Activated CD8-positive, alpha-beta memory T cell treated with anti-CD3 and anti-CD28 coated beads for 1 hour (primary cell): ENCODE measurements at places on chromosomes 3 and 15.

- no peak for DNase-seq
Observed at GRCh38 chr3:37029516-37030163, 36.3 kb downstream of the MLH1 start.

DNA sequence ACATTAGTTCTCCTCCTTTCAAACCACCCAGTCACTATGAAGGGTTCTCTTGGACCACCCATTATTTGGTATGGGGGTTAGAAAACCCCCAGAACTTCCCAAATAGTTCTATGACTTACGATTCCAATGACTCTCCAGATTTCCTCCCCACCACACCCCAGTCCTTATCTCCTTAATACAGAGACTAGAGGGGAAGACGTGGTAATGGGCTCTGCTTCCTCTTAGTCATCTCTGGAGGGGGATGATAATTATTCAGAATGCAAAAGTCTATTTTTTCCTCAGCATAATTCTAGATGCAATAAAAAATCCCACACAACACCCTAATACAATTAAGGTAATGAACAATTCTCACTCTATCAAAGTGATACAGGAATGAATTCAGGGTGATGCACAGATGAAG, 48.9 kb upstream of the CFAP161 start:
- no peak for DNase-seq

- no peak for DNase-seq
Observed at GRCh38 chr3:184466413-184466960, 86.6 kb downstream of the CHRD start.

DNA sequence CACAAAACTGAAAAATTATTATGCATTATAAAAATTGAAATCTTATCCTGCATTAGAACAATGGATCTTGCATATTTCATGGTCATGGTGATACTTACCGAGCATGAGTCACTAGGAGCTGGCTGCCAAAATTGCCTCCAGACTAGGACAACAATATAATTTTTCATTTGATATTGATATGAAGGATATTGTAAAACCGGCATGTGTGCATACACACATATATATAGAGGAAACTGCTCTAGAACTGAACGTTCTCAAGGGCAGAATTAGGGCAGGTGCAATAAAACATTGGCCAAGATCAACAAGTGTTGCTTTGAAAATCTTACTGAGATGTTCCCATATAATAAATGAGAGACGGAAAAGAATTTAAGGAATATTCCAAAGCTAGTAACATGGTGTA, 319.4 kb upstream of the POU1F1 start:
- no peak for DNase-seq

DNA sequence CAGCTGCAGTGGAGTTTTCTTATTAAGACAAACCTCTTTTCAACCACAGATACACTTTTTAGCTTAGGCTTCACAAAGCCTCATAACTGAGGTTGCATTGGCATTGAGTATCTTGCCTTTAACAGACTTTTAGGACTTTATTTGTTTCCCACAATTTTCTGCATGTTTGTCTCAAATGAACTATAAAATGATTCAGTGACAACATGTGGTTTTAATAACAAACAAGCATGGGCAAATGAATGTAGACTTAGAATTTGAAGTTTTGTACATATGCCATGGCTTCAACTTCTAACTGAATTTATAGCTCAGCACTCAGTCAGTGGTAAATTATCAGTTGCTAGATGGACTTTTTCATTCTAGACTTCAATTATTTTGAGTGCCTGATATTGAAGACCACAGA, 101.6 kb downstream of the SLC25A26 start:
- no peak for DNase-seq

GRCh38 chr3:12922881-12923431, 81.6 kb upstream of the RPL32 start:
- no peak for DNase-seq

- DNase-seq, result no peak
Observed at GRCh38 chr3:76532158-76532822, 507.6 kb upstream of the ROBO2 start.
